Left renal cortex interstitium (tissue), 4 donors: ENCODE measurements at places on chromosomes 5 and 9. TPM values are rescaled to one million over a fixed set of nuclear protein-coding genes. Genes with fewer than 3 reads are reported as not detected.

DNA sequence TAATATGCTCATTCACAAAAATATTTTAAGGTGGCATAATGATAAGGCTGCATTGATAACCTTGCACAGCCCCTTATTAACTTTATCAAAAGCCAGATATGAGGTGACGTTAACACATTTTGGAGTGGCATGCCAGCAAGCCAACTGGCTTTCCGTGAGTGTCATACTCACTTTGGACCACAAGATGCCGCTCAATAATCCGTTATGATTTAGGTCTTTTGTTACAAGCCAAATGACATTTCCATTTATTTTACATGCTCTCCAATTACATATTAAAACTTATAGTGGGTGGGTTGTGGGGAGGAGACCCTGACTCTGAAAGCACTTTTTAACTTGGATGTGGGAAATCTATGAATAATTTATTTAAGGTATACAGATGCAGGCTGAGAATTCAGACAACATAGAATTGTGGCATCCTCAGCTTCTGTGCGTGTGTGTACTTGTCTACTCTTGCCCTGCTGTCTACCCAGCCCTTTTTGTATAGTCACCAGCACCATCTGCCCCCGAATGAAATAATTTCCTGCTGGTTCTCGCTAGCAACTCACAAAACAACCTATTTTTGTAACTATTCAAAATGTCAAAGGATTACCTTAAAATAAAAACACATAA is 305.1 kb downstream of the PSAT1 start:
- DNase-seq = no peak

- peak; percentile 25 for DNase-seq
Observed at GRCh38 chr9:105901514-105902109, 207.3 kb downstream of the TMEM38B start.

DNA sequence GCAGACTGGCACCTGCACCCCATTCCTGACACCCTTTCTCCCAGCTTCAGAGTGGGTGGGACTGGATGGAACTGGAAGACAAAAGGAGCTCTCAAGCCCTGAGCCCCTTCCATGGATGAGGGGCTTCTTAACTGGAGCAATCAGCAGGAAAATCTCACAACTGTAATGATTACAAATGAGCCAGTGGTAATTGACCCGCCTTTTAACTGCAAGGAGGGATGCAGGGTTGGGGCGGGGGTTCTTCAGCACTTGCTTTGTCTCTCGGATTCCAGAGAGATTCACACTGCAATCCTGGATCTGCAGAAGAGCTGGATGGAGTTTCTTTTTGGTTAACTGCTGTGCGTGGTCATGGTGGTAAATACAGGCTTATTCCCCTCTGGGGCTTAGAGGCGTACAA is 160.1 kb upstream of the SHB start:
- DNase-seq = no peak

The FAM13B gene
- polyA plus RNA-seq = 63.4 TPM

The PRDM9 gene
- polyA plus RNA-seq = 0.26 TPM

The GZMA gene
- polyA plus RNA-seq = 0.73 TPM
